ENCODE measurements at places on chromosomes 12 and 14. TPM values are rescaled to one million over a fixed set of nuclear protein-coding genes. Genes with fewer than 3 reads are reported as not detected.

DNA sequence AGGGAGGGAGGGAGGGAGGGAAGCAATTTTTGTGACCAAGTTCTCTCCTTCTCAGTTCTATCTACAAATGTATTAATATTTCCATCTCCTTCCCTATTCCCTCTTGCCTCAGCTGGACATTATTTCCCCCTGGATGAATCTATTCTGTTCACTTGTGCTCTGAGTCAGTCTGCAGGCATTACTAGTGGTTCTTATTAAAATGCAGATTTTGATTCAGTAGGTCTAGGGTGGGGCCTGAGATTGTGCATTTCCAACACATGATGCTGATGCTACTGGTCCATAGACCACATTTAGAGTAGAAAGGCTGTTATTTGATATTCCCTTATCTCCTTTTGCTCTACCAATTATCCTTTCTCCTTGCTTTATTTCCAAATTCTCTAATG, 40.1 kb upstream of the YAF2 start:
- H3K4me1 ChIP-seq = peaks cover 9% of the 10 kb centered on the region
- H3K27ac ChIP-seq = no peak overlapping the region
- no peaks in the 10 kb centered on the region for H3K36me3 ChIP-seq
- DNase-seq = no peak

DNA sequence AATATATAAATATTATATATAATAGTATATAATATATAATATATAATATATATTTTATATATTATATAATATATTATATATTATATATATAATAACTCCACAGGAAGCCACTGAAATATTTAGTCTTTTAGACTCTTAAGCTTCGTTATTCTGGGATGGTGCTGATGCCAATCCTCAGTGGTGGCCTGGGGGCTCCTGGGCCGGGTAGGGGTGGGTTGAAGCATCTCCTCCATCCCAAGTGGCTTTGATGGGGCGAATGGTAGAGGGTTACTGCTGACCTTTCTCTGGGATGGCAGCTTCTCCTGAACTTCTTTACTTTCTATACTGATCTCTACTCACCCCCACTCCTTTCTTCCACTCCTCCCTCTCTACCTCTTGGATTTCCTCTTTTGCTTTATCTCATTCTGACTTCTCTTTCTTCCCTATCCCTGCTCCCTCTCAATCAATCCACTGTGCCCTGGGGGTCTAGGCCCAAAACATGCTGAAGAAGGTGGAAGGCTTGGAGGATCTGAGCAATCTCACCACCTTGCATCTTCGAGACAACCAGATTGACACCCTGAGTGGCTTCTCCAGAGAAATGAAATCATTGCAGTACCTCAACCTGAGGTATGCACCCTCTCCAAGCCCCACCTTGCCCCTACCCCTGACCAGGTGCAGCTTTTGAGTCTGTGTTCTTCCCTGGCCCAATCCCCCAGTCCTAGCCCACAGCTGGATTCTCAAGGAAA, 4.8 kb upstream of the ENO2 start:
- peaks cover 19% of the 10 kb centered on the region for H3K27me3 ChIP-seq
- no peak overlapping the region for H3K4me3 ChIP-seq
- H3K36me3 ChIP-seq = no peaks in the 10 kb centered on the region
- no peak for DNase-seq
- no peak overlapping the region for H3K27ac ChIP-seq

GRCh38 chr12:42445891-42446290, 119.9 kb downstream of the PPHLN1 start:
- H3K4me3 ChIP-seq = no peak overlapping the region
- DNase-seq = no peak
- peaks cover 29% of the 10 kb centered on the region for H3K4me1 ChIP-seq
- H3K27me3 ChIP-seq = no peaks in the 10 kb centered on the region
- peaks cover 60% of the 10 kb centered on the region for H3K36me3 ChIP-seq
- no peak overlapping the region for H3K27ac ChIP-seq

- peaks cover 26% of the 10 kb centered on the region for H3K4me1 ChIP-seq
- H3K27me3 ChIP-seq = no peaks in the 10 kb centered on the region
- no peaks in the 10 kb centered on the region for H3K36me3 ChIP-seq
Measured at GRCh38 chr12:5222729-5223128, 179.1 kb downstream of the KCNA5 start.

- H3K27ac ChIP-seq = no peak overlapping the region
- no peak overlapping the region for H3K4me3 ChIP-seq
Measured at GRCh38 chr14:55562135-55562534, 17.9 kb upstream of the KTN1 start.

DNA sequence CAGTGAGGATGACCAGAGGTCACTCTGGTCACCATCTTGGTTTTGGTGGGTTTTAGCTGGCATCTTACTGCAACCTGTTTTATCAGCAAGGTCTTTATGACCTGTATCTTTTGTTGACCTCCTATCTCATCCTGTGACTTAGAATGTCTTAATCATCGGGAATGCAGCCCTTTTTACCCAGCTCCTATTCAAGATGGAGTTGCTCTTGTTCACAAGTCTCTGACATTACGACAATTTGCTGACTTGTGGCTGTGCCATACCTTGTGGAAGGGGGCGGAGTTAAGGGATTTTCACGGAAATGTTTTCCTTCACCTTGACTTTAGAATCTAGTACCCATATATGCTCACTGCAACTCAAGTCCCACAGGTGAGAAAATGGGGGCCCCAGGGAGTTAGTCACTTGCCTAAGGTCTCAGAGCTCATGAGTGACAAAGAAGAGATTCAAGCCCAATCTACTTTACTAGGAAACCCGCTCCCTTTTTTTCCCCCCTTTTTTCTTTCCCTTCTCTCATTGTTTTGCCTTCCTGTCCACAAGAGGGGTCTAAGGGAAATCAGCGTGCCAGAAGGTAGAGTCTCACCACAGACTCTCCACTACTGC, 2.7 kb upstream of the MAP1LC3B2 start:
- peak overlapping the region; percentile 90 for H3K27ac ChIP-seq
- H3K27me3 ChIP-seq = no peaks in the 10 kb centered on the region
- DNase-seq = no peak
- no peak overlapping the region for H3K4me3 ChIP-seq

ARHGDIB gene
- total RNA-seq = 1.5 TPM

DNA sequence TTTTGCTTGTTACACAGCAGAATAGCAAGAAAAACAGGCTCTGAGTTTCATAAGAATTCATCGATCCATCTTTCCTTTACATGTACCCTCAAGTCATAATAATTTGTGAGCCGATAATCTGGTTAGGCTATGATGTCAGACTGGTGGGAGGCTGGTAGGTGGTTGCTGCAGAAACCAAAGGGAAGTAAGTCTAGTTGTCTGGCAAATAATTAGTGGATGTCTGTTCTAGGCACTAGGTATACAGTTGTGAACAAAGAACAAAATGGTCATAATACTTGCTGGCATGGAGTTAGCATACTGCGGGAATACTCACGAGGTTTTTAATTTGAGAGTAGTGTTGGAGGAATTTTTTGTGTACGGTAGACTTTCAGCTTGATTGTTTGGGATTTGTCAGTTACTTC, 8.8 kb downstream of the SUSD6 start:
- H3K27ac ChIP-seq = no peak overlapping the region
- H3K4me3 ChIP-seq = no peak overlapping the region
- no peaks in the 10 kb centered on the region for H3K36me3 ChIP-seq
- H3K27me3 ChIP-seq = no peaks in the 10 kb centered on the region
- no peak for DNase-seq

GRCh38 chr12:42541965-42542364, 47.6 kb downstream of the PRICKLE1 start:
- no peak overlapping the region for H3K27ac ChIP-seq
- peaks cover 5% of the 10 kb centered on the region for H3K4me1 ChIP-seq
- DNase-seq = no peak
- no peak overlapping the region for H3K4me3 ChIP-seq
- H3K36me3 ChIP-seq = no peaks in the 10 kb centered on the region
- no peaks in the 10 kb centered on the region for H3K27me3 ChIP-seq

PRPF40B gene
- 27.0 TPM for total RNA-seq

DNA sequence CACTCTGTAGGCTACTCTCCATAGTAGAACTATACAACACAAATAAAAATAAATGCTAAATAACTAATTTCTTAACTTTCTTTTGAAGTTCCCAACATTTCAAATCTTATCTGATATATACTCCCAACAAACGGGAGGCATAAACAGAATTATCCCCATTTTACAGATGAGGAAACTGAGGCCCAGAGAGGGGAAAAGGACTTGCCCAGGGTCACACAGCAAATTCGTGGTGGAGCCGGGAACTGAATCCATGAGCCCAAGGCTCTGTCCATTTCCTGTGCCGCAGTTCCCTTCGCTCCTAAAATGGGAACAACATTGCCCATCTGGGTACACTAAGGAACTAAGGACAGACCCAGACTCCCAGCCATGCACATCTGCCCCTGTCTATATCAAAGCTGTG, 12.2 kb downstream of the ZNF384 start:
- H3K36me3 ChIP-seq = peaks cover 16% of the 10 kb centered on the region
- no peak for DNase-seq
- no peaks in the 10 kb centered on the region for H3K4me1 ChIP-seq

GRCh38 chr12:131882804-131883520, 11.5 kb upstream of the ULK1 start:
- H3K27me3 ChIP-seq = peaks cover under 1% of the 10 kb centered on the region
- no peak for DNase-seq
- no peak overlapping the region for H3K4me3 ChIP-seq
- H3K36me3 ChIP-seq = peaks cover 4% of the 10 kb centered on the region
- H3K4me1 ChIP-seq = peaks cover 9% of the 10 kb centered on the region

- DNase-seq = no peak
- H3K27me3 ChIP-seq = no peaks in the 10 kb centered on the region
- no peaks in the 10 kb centered on the region for H3K36me3 ChIP-seq
- peak overlapping the region; percentile 41 for H3K4me3 ChIP-seq
Measured at GRCh38 chr12:132500142-132500855, 10.3 kb downstream of the FBRSL1 start.

DNA sequence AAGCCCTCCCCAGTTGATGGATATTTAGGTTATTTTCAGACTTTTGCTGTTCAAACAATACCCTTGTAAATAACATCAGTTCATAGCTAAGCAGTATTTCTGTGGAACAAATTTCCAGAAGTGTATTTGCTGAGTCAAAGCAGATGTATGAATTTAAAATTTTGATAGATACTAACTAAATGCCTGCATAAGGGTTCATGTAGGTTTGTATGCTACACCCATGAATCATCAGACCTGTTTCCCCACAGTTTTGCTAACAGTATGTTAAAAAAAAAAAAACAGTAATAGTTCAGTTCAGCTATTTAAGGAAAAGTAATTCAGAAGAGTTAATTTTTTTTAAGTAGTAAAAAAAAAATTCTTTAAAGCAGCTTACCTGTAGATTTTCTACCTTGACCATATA, 236.1 kb upstream of the DIO2 start:
- no peaks in the 10 kb centered on the region for H3K4me1 ChIP-seq
- DNase-seq = no peak
- H3K27ac ChIP-seq = no peak overlapping the region
- H3K27me3 ChIP-seq = no peaks in the 10 kb centered on the region

DNA sequence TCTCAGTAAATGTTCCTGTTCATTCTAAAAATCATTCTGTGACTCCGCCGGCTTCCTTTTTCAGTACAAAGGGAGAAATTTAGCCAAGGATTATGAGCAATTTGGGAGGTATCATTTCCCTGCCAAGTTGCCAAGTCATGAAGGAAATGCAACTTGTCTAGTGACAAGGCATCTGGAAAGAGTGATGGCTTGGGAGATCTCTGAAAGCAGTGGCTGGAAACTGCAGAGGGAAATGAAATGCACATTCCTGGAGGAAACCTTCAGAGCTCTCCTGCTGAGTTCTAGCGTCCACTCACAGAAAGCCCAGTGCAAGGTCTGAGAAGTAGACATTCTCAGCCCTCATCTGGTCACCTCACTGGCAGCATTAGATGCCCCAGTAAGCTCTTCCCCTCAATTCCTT, 91.7 kb downstream of the GALC start:
- no peak overlapping the region for H3K27ac ChIP-seq
- H3K4me1 ChIP-seq = peaks cover 16% of the 10 kb centered on the region
- H3K36me3 ChIP-seq = no peaks in the 10 kb centered on the region
